MM.1S (cell line): ENCODE measurements at places on chromosomes 3 and 15.
A peak's percentile ranks its signal among the peaks of the same experiment; 100 is the strongest.

DNA sequence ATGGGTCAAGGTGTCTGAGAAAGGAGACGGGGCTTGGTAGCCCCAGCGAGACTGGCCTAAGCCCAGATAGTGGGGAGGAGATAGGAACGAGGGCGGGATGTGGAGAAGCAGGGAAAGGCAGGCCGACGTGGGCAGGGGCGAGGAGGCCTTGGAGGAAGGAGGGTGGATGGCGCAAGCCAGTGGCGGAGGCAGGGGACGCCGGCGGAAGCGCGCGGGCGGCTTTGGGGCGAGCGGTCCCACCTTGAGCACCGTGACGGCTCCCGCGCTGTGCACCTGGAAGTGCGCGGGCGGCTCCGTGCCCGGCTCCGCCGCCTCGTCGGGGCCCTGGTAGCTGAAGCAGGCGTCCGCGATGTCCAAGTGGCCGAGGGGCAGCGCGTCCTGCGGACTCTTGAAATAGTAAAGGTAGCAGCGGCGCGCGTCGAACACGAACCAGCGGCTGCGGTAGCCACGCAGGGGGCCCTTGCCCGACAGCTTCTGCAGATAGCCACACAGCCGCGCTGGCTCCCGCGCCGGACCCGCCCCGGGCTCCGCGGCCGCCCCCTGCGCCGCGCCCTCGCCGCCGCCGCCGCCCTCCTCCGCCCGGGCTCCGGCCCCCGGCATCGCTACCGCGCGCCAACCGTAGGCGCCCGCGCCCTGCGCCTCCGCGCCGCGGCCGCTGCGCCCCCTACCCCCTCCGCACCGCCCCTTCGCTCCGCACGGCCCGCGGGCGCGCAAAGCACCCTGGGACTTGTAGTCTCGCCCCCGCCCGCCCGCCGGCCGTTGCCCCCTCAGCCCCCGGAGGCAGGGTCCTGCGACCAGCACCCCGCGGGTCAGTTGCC, at the start of gene TBC1D2B:
Gene TBC1D2B (minus strand): TSS at position 659 of the 818 bp plus-strand sequence. CDS start 59 bp downstream, at position 600.
- DNase-seq, result peak; percentile 62

DNA sequence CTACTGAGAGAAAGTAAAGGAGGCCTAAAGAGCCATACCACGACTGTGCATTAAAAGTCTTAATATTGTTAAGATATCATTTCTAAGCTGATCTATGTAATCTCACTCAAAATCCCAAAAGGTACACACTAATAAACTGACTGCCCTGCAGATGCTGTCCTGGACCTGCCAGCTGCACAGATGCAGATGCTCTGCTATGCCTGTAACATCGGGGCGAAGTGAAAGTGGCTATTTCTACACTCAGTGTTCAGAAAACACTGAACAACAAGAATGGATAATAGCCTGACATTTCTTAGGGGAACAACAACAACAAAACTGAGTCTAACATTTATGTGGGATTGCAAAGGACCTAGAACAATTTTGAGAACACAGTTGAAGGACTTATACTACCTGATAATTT, 31.9 kb downstream of the RAD18 start:
- DNase-seq, result peak; percentile 24

- no peak for DNase-seq
Measured at GRCh38 chr3:43787330-43787729, 96.6 kb downstream of the ABHD5 start.

DNA sequence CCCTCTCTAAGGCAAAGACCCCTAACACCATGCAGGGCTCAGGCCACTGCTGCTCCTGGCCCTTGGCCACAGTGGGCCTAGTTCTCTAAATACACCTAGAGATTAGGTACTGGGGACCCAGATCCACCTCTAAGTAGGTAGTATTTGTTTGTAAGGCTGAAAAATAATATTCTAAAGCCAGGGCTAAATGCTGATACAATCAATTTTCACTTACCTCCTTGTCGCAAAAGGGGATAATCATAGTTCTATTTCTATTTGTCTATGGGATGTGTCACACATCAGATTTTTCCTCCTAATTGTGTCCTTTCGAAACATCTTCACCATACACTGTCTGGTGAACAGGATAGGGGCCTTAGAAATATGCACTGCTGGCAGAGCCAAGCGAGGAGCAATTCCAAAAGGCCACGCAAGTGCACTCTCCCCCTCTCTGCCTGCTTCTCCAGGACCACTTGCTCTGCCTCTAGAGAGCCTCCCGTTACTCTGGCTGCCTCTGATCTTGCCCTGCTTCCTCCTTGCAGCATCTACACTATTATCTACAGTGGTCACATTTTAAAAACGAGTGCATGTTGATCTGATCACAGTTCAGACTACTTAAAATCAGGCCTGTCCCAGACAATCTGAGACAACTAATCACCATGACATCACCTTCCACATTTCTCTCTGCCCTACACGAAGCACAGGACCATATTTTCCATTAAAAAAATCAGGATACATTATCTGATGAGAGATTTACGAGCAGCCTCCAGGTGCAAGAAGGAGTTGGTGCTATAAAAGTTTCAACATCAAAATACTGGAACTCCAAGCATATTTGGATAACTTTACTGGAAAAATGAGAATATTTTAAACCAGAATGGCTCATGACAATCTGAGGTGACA, 115.4 kb downstream of the MYLK start:
- DNase-seq, result no peak

DNA sequence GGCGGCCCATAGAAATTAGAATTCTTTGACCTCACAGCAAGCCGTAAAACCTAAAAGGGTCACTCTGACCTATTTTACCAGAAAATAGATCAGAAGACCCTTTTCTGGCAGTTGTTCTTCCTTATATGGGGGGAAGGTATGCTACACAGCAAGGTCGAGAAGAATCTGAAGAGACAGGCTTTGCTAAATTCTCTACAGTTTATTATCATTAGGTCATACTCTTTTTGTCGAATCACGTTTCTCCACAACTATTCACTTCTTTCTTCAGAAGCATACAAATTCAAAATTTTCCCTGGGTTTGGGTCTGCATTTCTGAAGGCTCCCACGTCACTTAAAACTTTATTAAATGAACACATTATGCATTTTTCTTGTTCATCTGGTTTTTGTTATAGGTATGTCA, 229.5 kb upstream of the GRM7 start:
- no peak for DNase-seq

DNA sequence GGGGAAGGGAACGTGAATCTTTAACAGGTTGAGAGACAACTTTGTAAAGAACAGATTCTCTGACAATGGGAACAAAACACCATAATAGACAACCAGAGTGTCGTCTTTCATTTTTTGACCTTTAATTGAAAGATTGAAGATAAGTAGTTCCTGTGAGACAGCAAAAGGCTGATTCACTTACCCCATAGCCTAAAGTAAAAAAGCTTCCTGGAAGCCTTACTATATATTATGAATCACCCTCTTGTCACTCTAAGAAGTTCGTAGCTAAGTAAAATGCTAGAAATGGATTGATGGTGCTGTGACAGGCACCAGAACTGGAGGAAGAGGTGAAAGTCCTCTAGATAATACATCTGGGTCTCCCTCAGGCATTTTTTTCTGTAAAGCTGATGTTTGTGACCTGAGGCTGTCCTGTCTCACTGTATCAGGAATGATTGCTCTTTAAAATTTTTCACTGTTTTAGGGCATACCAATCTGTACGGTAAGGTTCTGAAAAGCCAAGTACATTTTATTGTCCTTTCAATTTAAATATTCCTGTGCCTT, 824.6 kb upstream of the SEMA6D start:
- DNase-seq, result no peak

DNA sequence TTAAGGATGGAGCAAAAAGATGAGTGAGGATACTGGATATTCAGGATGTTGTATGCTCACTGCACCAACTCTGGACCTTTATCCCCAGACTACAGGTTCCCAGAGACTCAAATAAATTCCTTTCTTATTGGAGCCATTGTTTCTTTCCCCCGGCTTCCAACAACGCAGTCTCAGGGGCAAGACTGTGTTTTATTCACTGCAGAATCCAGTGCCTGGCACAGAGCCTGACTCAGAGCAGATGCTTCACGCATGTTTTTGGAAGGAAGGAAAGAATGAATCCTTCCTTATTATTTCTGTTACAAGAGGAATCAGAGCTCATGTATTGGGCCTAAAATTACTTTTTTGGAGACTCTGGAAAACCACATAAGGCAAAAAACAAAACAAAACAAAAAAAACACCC, 96.0 kb upstream of the VGLL4 start:
- DNase-seq, result no peak

- no peak for DNase-seq
Measured at GRCh38 chr3:4768521-4768920, 210.7 kb upstream of the BHLHE40 start.

DNA sequence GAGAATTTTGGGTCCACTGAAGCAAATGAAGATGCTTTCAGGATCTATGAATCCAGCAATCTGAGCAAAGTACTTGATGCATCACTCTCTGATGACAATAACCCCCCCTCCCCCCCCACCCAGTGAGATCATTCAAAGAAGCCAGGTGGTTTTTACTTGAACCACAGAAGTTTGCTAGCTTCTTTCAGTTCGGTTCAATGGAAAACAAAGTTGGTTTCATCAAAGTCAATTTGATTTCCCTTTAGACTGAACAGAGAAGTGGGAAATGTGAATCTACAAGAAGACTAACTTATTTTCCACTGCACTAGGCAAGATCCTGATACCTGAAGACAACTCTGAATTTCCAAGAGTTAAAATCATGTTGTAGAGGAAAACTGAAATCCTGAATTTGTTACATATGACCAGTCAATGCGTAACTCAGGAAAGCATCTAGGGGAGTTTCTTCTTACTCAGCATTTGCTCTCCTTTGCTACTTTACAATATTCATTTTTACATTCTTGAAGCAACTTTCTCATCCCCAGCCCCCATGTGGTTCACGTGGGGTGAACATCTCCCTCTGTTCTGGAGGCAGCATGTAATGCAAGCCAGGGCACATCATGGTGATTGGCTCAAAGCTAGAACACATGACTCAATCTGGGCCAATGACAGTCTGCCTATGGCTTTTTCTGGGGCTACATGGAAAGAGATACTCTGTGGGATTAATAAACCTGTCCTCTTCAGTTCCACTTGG, 572.6 kb downstream of the FOXP1 start:
- peak; percentile 87 for DNase-seq

DNA sequence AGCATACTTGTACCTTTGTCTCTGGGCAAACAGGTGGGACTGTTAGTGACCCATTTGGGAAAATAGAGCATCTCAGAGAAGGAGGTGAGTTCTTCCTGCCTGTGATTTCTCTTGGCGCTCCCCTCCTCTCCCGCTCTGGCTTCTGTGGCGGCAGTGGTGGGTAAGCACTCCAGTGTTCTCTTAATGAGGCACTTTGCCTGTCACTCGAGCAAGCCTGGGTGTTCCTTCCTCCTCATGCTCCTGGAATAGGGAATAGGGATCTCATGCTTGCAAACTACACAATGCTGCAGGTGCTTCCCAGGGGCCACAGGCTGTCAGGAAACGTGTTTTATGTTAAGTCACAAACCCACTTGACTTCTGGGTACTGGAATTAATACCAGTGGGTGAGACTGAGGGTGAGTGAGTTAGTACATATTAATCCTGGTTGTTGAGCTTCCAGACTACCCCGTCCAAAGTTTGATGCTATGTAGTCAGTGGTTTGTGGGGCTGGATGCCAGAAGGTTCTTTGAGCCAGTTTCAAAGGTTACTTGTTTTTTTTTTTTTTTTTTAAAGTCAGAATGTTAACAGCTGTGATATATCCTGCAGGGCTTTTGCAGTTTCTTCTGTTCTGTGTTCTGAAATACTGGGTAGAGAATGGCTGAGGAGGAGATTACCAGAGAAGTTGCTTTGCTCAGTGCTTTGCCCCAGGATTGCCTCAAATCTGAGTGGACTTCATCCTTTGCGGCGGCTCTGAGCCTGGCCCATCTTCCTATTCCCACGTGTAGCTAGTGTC, 30.5 kb downstream of the EDEM1 start:
- no peak for DNase-seq

DNA sequence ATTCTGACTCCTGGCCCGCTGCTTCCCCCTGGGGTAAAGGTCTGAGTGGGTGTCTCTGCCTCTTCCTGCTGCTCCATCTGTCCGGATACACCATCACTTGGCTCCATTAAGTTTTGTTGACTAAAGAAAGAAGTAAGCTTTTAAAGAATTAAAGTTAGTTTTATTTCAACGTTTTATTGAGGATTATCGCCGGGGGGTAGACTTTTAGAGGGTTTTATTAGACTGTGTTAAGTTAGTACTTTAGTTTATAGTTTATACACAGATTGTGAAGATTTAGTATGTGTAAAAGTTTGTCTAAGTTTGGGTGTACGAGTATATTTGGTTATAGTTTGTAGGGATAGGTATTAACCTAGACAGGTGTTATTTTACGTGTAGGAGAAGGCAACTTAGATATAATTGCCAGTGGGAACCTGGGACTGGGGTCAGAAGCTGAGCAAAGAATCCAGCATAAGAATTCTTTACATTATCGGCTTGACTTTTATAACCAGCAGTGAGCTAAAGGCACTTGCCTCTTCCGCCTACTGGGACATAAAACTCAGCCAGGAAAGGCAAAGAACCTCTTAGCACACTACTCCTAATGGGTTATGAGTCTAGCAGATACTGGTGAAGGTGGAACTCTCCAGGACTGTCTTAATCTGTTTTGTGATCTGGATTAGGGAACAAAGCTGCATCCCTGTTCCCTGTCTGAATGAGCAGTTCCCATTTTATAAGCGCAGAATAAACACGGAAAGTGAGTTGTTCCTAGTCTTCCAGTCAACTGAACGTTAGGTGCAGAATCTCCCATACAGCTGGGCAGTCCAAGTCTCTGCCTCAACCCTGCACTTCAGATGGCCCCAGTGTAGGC, 131.3 kb downstream of the FAM43A start:
- no peak for DNase-seq

GRCh38 chr15:62521396-62521795, 356.3 kb upstream of the C2CD4B start:
- no peak for DNase-seq

- DNase-seq, result no peak
Measured at GRCh38 chr15:41154412-41154811, 38.3 kb upstream of the INO80 start.

- no peak for DNase-seq
Measured at GRCh38 chr3:184561913-184562877, 610 bp downstream of the EPHB3 start.

- DNase-seq, result no peak
Measured at GRCh38 chr3:72821161-72821781, 27.0 kb downstream of the SHQ1 start.

GRCh38 chr3:187736418-187736871, 8.8 kb downstream of the BCL6 start:
- no peak for DNase-seq

DNA sequence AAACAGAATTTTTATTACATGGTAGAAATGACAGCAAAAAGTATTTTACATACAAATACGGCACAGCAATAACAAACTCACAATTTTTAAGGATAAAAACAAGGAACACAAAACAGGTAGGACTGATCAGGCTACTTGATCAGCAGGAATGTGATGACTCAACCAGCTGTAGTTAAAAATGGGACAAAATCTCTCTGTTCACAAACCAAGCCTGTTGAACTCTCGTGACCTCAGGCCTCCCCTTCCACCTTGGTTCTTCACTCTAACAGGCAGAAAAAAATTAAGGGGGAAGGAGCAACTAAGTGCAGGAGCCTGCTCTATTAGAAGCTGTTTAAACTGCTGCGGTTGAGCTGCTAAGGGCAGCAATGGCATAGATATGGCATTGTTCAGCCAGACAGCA, 18.7 kb downstream of the FBXL22 start:
- DNase-seq, result no peak
